NCI-H524 (cell line): ENCODE measurements at places on chromosomes 12 and 14.

DNA sequence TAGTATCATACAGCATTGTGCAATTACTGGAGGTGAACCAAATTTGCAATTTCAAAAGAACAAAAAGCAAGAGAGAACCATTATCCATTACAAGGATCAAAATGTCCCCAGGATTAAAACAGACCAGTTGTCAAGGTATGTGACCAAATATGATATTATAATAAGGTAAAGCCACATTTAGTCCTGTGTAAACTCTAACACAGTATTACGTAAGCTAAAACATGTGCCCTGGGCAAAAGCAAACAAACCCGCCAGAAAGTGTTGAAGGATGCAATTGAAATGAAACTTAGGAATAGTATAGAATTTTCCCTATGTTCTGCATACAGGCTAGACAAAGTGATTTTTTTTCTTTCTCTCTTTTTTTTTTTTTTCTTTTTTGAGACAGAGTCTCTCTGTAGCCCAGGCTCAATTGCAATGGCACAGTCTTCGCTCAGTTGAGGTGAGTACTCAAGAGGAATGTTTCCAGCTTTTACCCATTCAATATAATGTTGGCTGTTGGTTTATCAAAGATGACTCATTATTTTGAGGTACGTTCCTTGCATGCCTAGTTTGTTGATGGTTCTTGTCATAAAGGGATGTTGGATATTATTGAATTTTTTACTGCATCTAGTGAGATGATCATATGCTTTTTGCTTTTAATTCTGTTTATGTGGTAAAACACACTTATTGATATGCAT, 137.1 kb upstream of the FOXG1 start:
- DNase-seq = no peak

DNA sequence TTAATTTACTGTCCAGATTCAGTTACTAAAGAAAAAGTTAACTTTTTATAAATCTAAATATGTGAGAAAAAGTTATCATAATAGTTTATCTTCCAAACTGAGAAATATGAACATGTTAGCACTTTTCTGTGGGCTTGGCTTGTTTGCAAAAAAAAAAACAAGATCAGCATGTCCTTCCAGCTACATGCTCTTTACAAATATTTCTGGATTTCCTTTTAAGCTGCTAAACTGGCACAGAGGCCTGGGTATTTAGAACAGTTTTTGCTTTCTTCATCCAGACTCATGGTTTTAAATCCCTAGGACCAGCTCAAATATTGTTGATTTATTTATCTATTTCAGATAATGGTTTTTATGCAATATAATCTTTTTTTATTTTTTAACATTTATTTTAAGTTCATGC, 1444.5 kb upstream of the FLRT2 start:
- no peak for DNase-seq

GRCh38 chr12:113934946-113935345, 31.2 kb downstream of the RBM19 start:
- no peak for DNase-seq

DNA sequence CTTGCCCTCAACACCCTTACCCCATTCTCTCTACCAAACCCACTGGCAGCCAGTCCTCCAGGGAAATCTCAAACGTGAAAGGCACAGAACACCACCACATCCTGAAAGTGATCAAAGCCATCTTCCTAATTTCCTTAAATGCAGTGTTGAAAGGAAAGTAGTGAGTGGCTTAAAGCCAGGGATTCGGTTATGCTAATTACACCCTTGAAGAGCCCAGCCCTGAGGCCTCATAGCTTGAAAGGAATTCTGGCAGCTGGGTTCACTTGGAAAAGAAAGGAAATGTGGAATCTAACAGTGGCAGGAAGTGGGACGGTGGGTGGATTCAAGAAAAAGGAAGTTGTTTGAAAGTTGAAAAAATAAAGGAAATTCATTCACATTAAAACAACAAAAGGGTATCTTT, 73.0 kb upstream of the FICD start:
- DNase-seq = no peak

DNA sequence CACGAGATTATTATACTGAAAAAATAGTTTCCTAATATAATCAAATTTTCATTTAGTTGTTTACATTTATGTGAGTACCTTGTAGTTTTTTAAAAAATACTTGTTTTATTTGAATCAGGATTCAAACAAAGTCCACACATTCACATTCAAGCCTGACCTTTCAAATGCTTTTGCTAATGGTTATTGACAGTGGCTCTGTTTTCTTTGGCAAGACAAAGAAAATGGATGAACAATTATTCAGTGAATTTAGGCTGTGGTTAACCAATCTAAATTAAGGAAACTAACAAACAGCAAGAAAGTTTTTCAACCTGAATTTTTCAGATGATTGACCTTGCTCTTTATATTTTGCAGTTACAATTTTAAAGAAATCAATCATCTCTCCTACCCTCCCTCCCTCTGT, 9.7 kb downstream of the SLC4A8 start:
- DNase-seq = no peak

GRCh38 chr14:61813096-61813606, 50.9 kb downstream of the SNAPC1 start:
- no peak for DNase-seq
